ENCODE measurements at places on chromosomes 1 and 21. TPM values are rescaled to one million over a fixed set of nuclear protein-coding genes. Genes with fewer than 3 reads are reported as not detected.

DNA sequence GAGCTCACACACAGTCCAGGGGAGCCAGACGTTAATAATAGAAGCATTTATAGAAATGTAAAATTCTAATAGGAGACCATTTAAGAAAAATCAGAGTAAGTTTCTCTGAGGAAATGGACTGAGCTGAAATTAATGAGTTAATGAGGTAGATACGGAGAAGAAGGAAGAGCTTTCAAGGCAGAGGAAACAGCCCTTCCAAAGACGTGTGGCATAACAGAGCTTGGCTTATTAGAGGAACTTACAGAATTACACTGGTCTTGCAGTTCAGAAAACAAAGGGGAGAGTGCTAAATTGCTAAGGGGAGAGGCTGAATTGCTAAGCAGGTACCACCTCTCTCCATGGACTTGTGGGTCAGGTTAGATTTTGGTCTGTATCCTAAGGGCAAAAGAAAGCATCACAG is 8.2 kb upstream of the PIGK start:
- DNase-seq = no peak
- H3K4me3 ChIP-seq = no peak overlapping the region
- H3K4me1 ChIP-seq = no peaks in the 10 kb centered on the region
- no peak overlapping the region for H3K27ac ChIP-seq

- H3K4me1 ChIP-seq = no peaks in the 10 kb centered on the region
- no peaks in the 10 kb centered on the region for H3K36me3 ChIP-seq
- no peak for DNase-seq
- H3K4me3 ChIP-seq = no peak overlapping the region
Observed at GRCh38 chr1:17669305-17669704, 85.8 kb upstream of the ACTL8 start.

DNA sequence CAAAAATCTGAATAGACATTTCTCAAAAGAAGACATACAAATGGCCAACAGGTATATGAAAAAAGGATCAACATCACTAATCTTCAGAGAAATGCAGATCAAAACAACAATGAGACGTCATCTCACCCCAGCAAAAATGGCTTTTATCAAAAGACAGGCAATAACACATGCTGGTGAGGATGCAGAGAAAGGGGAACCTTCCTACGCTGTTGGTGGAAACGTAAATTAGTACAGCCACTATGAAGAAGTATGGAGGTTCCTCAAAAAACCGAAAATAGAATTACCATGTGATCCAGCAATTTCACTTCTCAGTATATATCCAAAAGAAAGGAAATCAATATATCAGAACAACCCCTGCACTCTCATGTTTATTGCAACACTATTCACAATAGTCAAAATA is 65.1 kb upstream of the ATP1B1 start:
- no peak for DNase-seq
- no peaks in the 10 kb centered on the region for H3K36me3 ChIP-seq
- no peaks in the 10 kb centered on the region for H3K4me1 ChIP-seq
- no peaks in the 10 kb centered on the region for H3K27me3 ChIP-seq
- H3K4me3 ChIP-seq = no peak overlapping the region

DNA sequence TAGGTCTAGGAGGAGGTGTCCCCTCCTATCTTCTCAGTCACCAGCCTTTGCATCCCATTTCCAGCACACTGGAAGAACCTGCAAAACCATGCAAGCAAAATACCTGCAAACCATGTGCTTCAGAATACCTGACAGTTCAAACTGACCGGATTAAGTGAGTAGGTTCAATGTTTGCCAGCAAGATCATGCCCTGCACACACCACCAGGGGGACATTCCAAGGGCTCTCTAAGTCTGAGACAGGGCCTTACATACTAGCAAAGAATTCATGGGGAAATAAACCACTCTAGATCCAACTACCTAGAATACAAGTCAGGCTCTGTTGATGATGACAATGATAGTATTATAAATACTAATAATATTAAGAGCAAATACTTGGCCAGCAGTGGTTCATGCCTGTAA is 27.6 kb downstream of the INPP5B start:
- no peaks in the 10 kb centered on the region for H3K27me3 ChIP-seq
- H3K4me3 ChIP-seq = no peak overlapping the region
- no peaks in the 10 kb centered on the region for H3K36me3 ChIP-seq
- H3K4me1 ChIP-seq = no peaks in the 10 kb centered on the region
- H3K27ac ChIP-seq = no peak overlapping the region

DNA sequence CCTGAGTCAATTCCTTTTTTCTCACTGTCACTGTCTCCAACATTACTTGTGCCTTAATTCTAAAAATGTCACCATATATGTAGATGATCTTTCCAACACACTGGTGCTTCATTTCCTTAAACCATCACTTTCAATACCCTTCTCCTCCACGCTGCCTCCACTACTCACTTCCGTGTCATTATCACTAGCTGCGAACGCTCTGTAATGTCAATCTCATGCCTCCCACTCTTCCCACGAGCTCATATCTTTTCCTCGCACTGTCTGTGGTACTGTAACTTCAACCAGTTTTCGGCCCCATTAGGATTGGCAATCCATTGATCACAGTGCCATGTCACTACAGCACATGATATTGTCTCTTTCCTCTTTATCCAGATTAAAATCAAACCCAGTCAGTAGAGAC is 61.6 kb downstream of the PLD5 start:
- H3K27me3 ChIP-seq = no peaks in the 10 kb centered on the region
- no peak overlapping the region for H3K4me3 ChIP-seq
- no peak overlapping the region for H3K27ac ChIP-seq
- H3K4me1 ChIP-seq = no peaks in the 10 kb centered on the region
- no peaks in the 10 kb centered on the region for H3K36me3 ChIP-seq
- DNase-seq = no peak

DNA sequence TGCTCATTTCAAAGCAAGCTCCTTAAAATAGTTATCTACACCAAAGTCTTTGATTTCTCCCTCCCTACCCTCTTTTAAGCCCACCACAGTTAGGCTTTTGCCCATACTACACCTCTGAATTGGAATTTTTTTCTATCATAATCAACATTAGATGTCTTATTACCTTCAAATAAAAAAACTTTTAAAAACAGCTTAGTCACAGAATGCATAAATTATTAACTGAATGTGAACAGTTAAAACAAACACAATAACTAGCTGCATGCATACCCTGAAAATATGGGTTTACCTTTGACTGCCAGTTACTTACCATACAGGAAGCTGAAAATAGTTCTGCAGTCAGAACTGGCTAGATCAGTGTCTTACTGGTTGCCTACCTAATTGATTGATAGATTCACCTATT is 210.9 kb downstream of the TGFB2 start:
- no peaks in the 10 kb centered on the region for H3K36me3 ChIP-seq
- H3K4me1 ChIP-seq = no peaks in the 10 kb centered on the region
- H3K27ac ChIP-seq = no peak overlapping the region

The DIO1 gene
- total RNA-seq = not detected

The TACSTD2 gene
- total RNA-seq = 1.1 TPM

The S100A9 gene
- total RNA-seq = 208 TPM

The KRTAP7-1 gene
- not detected for total RNA-seq

The CDA gene
- 0.98 TPM for total RNA-seq

The SLC2A5 gene
- 2.7 TPM for total RNA-seq

The GLIS1 gene
- total RNA-seq = 0.16 TPM

Measured in breast epithelium (tissue), 4 donors.